ENCODE measurements at places on chromosomes 6 and 20.
A peak's percentile ranks its signal among the peaks of the same experiment; 100 is the strongest.

GRCh38 chr6:1562171-1562955 lies 47.4 kb upstream of the FOXC1 start:
- DNase-seq: no peak

DNA sequence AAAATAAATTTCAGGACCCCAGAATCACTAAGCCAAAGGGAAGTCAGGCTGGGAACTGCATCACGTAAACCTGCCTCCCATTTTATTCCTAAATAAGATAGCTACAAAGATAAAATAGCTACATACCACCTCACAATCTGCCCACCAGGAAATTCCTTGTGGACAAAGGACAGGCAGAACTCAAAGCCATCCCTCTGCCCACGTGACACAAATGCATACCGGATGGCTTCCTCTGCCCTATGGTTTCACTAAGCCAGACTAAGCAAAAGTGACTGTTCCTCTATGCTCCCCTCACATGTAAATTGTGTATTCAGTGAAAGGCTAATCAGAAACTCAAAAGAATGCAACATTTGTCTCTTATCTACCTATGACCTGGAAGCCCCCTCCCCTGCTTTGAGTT lies 15.0 kb downstream of the MBOAT1 start:
- no peak for DNase-seq

GRCh38 chr6:33433544-33434191 lies 13.8 kb downstream of the SYNGAP1 start:
- DNase-seq: no peak

DNA sequence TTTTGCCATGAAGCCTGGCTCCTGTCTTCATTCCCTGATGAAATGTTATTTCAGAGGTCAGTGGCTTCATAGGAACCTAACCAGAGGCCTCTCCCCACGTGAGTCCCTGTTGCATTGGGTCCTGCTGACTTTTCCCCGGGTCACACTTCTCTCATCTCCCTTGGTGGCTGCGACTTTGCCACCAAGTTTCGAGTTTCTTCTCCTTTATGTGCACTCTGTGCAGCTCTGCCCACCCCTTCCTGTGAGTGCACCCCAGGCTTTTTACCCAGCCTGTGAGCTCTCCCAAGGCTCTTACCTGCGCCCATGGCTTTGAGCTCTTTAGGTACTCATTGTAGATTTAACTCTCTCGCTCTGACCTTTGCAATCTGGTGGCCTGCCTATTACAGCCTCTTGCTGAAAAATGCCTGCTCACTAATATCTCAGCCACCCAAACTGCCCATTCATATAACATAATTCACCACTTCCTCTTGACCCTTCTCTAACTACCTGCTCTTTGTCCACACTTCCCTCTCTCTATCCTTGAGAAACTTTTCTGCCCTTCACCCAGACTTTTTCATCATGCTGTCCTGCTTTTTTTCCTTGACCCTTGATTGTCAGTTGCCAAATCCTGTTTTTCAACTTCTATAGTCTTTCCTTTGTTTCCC lies 105.9 kb downstream of the SASH1 start:
- no peak for DNase-seq

DNA sequence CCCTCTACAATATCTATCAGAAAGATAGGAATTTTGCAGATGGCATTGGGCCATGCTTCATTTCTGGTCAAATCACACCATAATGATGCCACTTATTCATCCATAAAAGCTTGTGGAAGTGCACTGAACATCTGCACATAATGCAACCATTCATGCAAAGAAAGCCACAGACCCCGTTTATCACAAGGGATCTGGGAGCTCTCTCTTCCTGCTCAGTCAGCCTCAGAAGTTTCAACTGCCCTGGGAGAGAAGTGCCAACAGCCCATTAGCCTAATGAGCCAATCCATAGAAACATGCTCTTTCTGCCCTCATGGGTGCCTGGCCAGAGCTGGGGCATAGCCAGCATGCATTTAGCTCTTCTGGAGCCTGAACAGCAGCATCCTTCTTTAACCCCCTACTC lies 85.8 kb downstream of the SLC35F1 start:
- DNase-seq: peak; percentile 94

GRCh38 chr20:37938954-37939353 lies 36.0 kb downstream of the VSTM2L start:
- DNase-seq: no peak

GRCh38 chr6:24249926-24250325 lies 107.9 kb downstream of the DCDC2 start:
- DNase-seq: no peak

GRCh38 chr20:38751360-38751976 lies 3.2 kb downstream of the ACTR5 start:
- DNase-seq: no peak

GRCh38 chr6:72561629-72562028 lies 60.2 kb upstream of the KCNQ5 start:
- no peak for DNase-seq

- peak; percentile 85 for DNase-seq
Measured at GRCh38 chr20:41173161-41173721, 35.9 kb downstream of the PLCG1 start.

DNA sequence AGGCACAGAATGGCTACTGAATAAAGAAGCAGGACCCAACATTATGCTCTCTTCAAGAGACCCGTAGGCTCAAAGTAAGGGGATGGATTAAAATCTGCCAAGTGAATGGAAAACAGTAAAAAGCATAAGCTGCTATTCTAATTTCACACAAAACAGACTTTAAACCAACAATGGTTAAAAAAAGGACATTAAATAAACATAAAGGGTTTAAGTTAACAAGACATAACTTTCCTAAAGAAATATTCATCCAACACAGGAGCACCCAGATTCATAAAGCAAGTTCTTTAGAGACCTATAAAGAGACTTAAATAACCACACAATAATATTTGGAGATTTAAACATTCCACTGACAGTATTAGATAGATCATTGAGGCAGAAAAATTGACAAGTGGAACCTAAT lies 624.5 kb downstream of the RFPL4B start:
- no peak for DNase-seq

DNA sequence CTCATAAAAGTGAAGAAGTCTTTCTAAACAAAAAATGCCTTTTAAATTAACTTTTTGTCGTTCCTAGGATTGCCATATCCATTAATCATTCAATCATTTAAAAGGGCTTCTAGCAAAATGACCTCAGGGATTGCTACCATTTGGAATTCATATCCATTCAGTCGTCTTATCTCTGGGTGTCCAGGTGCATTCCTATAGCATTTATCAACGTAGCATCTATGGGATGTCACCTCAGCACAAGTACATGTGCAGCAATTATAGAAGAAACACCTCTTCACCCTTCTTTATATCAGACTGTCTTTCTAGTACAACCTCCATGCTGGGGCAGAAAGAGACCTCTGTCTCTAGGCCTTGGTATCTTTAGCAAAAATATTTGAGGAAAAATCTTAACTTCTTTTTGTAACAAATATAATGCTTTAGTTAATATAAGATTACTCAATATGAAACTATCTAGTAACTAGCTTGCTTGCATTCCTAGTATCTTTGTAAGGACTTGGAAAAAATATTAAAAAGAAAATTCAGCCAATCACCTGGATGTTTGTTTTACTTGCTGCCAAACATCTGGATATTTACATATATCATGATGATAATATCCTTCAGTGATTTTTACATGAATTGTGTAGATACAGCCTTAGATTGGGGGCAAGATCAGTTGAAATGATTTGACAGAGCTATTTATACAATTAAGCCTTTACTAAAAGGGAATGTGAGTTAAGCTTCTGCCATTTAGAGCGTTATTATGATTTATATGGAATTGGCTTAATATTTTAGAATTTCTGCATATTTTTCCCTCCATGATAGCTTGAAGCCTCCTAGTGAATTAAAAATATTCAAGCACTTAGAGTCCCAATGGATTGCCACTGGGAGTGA lies 356.8 kb downstream of the HDGFL1 start:
- DNase-seq: no peak

GRCh38 chr20:24314053-24314452 lies 155.4 kb upstream of the SYNDIG1 start:
- DNase-seq: no peak

DNA sequence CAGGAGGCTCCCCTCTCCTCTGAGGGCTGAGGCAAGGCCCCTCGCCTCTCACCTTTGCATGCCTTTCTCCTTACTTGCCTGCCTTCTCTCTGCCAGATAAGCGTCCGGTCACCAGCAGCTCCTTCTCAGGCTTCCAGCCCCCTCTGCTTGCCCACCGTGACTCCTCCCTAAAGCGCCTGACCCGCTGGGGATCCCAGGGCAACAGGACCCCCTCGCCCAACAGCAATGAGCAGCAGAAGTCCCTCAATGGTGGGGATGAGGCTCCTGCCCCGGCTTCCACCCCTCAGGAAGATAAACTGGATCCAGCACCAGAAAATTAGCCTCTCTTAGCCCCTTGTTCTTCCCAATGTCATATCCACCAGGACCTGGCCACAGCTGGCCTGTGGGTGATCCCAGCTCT lies 21.3 kb upstream of the PPARD start:
- DNase-seq: no peak

DNA sequence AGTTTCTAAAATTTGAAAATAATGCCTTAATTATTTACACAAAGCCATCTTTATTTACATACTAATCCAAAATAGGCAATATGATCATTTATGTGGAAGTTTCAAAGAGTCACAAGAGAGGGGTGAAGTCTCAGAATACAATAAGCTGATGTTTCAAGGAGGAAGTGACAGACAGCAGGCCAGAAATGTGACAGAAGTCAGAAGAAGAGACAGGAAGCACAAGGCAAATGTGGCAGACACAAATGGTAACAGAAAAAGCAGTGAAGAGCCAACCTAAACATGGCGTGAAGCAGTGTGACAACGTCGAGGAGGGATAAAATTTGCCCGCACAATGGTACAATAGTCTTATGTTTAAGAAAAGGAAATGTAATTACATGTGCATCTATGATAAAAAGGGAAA lies 59.8 kb downstream of the SHPRH start:
- peak; percentile 53 for DNase-seq

- no peak for DNase-seq
Measured at GRCh38 chr20:59667981-59668515, 63.7 kb downstream of the PHACTR3 start.

GRCh38 chr6:154039231-154039842 lies at the start of gene OPRM1:
TSS of gene OPRM1 (plus strand) at chr6:154039240. CDS start at chr6:154039545, 305 bp downstream.
- DNase-seq: no peak

DNA sequence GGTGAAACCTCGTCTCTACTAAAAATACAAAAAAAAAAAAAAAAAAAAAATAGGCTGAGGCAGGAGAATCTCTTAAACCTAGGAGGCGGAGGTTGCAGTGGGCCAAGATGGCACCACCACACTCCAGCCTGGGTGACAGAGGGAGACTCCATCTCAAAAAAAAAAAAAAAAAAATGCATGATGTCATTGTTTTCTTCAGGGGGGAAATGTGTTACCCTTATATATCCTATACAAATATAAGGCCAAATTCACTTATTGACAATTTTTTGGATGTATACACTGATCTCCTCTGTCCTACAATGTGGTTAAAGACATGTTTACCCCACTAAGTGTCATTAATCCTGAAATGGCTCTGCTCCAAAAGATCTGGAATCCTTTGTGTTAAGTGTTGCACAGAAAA lies 73.1 kb downstream of the TPBG start:
- DNase-seq: no peak

- peak; percentile 77 for DNase-seq
Measured at GRCh38 chr6:167485186-167485978, 160.5 kb downstream of the TTLL2 start.

GRCh38 chr6:141470810-141471209 lies 661.9 kb upstream of the GJE1 start:
- no peak for DNase-seq

GRCh38 chr20:61249626-61250025 lies 2.4 kb upstream of the CDH4 start:
- no peak for DNase-seq

DNA sequence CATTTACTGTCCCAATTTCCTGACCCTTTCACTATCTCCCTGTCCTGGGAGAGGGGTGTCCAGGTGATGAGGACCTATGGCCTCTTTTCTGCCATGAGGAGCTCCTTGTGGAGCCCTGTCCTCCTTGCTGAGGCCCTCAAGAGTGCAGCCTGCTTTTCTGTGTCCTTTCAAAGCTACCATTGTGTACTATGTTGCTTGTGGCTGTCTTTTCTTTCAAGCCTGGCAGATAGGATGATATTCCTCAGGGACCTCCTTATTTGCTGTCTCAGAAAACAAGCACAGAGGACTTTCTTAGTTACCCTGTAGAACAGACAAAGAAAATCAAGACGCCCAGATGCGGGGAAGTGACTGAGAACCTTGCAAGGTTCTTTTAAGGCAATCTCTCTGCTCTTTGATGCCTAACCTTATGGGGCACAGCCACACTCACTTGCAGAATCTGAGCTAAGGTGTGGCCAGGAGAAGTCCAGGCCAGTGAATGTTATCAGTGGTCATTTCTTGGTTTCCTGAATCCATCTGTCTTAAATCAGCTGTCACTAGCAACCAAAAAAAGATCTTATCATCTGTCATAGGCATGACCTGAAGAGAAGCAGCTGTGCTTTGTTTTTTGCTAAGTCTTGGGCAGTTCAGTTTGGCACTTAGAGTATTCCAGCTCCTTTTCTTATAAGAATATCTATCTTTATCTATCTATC lies 17.2 kb downstream of the CARMIL1 start:
- DNase-seq: no peak

GRCh38 chr20:46703435-46703834 lies 6.0 kb upstream of the SLC2A10 start:
- DNase-seq: no peak

DNA sequence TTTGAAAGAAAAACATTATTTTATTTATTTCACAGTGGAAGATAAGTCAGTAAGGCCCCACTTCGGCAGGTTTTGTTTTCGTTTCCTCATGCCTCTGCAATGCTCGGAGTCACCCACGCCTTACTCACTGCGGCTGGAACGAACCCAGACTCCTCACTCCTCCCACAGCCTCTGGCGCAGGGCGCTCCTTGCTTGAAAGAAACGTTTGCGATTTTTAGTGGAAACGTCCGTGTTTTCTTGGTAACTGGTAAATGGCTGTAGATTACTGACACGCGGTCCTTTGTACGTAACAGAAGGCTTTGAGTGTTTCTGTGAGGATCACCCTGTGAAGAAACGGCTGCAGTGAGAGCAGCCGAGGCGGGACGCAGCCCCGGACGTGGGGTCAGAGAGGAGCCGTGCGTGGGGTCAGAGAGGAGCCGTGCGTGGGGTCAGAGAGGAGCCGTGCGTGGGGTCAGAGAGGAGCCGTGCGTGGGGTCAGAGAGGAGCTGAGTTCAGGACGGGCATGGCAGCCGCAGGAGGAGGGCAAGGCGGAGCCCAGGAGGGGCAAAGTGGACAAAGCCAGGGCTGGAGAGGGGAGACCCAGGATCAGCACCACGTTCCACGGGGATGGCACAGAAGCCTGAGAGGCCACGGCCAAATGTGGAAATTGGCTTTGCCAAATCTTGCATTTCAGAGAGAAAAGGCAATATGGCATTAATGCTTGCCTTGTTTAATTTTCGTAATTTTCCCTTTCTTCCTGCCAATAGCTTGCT lies 198.6 kb upstream of the THBS2 start:
- peak; percentile 31 for DNase-seq

GRCh38 chr6:122730334-122730733 lies 49.2 kb upstream of the FABP7 start:
- no peak for DNase-seq

All from pons (tissue), 1 donor.